ENCODE measurements at places on chromosomes 3 and 15.

GRCh38 chr3:150331978-150332568, 76.0 kb upstream of the TSC22D2 start:
- DNase-seq, result no peak

- peak; percentile 66 for DNase-seq
Observed at GRCh38 chr3:141875893-141876380, 506 bp upstream of the ATP1B3 start.

GRCh38 chr3:120642368-120642948, 39.6 kb downstream of the HGD start:
- peak; percentile 20 for DNase-seq

- no peak for DNase-seq
Observed at GRCh38 chr15:40157778-40158447, 3.0 kb upstream of the BUB1B start.
